A549 treated with ZK216348 at 1 μM for 4 hours (cell line): ENCODE measurements at places on chromosomes 4 and X. TPM values are rescaled to one million over a fixed set of nuclear protein-coding genes. Genes with fewer than 3 reads are reported as not detected.

The CXCL8 gene
- 3.6 to 20.1 TPM (median 9.4 TPM) in 5 replicates for total RNA-seq

The CT83 gene
- not detected in 5 replicates for total RNA-seq

The RHOXF1 gene
- total RNA-seq: not detected in 5 replicates

The CHM gene
- total RNA-seq: 6.5 to 10.1 TPM (median 8.8 TPM) in 5 replicates

The AMBN gene
- total RNA-seq: not detected in 5 replicates

The CT47C1 gene
- total RNA-seq: not detected in 5 replicates

The SLITRK4 gene
- not detected in 5 replicates for total RNA-seq

The ADGRL3 gene
- not detected in 5 replicates for total RNA-seq

The RTL5 gene
- 1.9 to 3.2 TPM (median 2.8 TPM) in 5 replicates for total RNA-seq

The RPS3A gene
- 1,506 to 2,019 TPM (median 1,641 TPM) in 5 replicates for total RNA-seq

The TMPRSS11F gene
- total RNA-seq: not detected in 5 replicates

The EVC gene
- total RNA-seq: 8.3 to 14.9 TPM (median 11.9 TPM) in 5 replicates

The MAGEC3 gene
- not detected in 5 replicates for total RNA-seq

The ETDB gene
- total RNA-seq: not detected in 5 replicates

The TEX13B gene
- not detected in 5 replicates for total RNA-seq

The GAGE12F gene
- total RNA-seq: not detected in 5 replicates

The DDIT4L gene
- total RNA-seq: 0.32 to 0.57 TPM (median 0.35 TPM) in 5 replicates

The HMGN5 gene
- total RNA-seq: 1.7 to 4.9 TPM (median 2.4 TPM) in 5 replicates

The ZIC3 gene
- total RNA-seq: not detected in 5 replicates

The C4orf17 gene
- not detected in 5 replicates for total RNA-seq

The PDZD4 gene
- 2.9 to 4.8 TPM (median 3.6 TPM) in 5 replicates for total RNA-seq

The ITGB1BP2 gene
- 0.83 to 1.5 TPM (median 0.99 TPM) in 5 replicates for total RNA-seq

The AFM gene
- total RNA-seq: not detected in 5 replicates

The CACNA1F gene
- total RNA-seq: not detected in 5 replicates

The CHIC1 gene
- 3.9 to 6.3 TPM (median 4.2 TPM) in 5 replicates for total RNA-seq

The RASSF6 gene
- total RNA-seq: 0.50 to 1.2 TPM (median 0.80 TPM) in 5 replicates

The BEX5 gene
- not detected in 5 replicates for total RNA-seq

The PCDH18 gene
- total RNA-seq: not detected in 5 replicates

The MAGEB2 gene
- total RNA-seq: not detected in 5 replicates

The RRH gene
- 0.13 to 0.18 TPM (median 0.15 TPM) in 3 of 5 replicates, not detected in the others for total RNA-seq

The CLDN22 gene
- not detected in 5 replicates for total RNA-seq

The BANK1 gene
- total RNA-seq: 0.65 to 1.0 TPM (median 0.73 TPM) in 5 replicates
